CD8-positive, alpha-beta T cell (primary cell): ENCODE measurements at places on chromosomes 7 and 10.

- DNase-seq, result no peak
Measured at GRCh38 chr7:70188901-70189650, 590.8 kb downstream of the AUTS2 start.

DNA sequence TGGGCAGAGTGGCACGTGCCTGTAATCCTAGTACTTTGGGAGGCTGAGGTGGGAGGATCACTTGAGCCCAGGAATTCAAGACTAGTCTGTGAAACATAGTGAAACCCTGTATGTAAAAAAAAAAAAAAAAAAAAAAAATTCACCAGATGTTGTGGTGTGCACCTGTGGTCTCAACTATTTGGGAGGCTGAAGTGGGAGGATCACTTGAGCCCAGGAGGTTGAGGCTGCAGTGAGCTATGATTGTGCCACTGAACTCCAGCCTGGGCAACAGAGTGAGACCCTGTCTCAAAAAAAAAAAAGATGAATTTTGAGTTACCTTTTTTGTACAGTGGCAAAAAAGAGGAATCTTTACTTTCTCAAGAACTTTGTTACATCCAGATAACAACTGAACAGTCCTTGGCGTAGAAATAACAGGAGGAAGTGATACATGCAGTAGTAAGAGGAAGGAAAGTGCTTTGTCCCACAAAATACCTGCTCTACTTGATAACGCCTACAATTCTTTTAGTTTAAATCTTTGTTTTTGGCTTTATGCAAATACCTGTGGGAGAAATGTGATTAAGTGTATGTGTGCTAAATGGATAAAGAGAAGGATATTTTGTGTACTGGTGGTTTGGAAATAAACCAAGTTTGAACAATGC, 29.3 kb downstream of the SPAG6 start:
- DNase-seq, result no peak

GRCh38 chr10:95440756-95441546, 120.2 kb downstream of the SORBS1 start:
- DNase-seq, result no peak

DNA sequence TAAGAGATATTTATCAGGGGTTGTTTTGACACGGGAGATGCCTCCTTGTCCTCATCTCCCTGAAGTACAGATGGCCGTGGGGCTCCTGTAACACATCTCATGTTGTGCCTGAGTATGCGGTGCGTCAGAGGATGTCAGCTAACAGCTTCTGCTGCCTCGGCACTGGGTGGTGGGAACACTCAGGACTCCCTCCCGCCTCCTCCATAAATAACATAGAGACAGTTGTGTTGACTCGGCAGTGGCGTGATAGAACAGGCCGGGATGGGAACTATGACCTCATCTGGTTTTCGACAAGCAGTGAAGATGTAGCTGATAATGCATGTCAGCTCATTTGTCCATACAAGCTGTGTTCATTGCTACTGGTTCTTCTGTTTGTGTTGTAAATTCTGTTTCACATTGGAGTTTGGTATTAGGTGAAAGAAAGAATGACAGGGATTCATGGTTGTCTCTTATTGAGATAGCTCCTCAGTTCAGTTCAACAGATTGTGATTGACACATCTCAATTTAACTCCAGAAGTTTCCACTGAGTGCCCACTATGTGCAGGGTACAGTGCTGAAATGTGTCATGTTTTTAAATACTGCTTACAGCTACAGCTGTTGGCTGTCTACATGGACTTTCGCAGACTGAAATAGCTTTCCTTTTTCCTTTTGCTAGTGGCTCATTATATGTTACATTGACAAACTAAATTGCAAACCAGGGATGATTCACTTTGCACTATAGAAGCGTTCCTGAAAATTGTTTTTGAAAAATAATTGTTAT, 87.4 kb downstream of the CHN2 start:
- no peak for DNase-seq

GRCh38 chr7:74356589-74357315, 67.5 kb downstream of the CLIP2 start:
- no peak for DNase-seq

DNA sequence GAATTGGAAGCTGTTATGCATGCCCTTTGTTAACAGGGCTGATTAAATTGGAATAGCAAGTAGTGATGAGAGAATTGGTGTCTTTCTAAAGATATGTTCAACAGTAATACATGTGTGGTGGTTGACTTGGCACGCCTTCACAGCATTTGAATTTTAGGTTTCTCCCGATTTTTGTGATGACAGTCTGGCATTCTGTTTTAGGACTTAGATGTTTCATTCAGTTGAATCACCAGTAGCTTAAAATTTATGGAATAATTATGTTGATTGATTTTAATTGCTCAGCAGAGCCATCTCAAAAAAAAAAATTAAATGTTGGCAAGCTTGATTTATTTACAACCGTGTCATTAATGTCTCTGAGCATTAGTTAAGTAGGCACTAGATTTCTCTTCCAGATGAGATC, 219.7 kb downstream of the CSTF2T start:
- DNase-seq, result no peak

DNA sequence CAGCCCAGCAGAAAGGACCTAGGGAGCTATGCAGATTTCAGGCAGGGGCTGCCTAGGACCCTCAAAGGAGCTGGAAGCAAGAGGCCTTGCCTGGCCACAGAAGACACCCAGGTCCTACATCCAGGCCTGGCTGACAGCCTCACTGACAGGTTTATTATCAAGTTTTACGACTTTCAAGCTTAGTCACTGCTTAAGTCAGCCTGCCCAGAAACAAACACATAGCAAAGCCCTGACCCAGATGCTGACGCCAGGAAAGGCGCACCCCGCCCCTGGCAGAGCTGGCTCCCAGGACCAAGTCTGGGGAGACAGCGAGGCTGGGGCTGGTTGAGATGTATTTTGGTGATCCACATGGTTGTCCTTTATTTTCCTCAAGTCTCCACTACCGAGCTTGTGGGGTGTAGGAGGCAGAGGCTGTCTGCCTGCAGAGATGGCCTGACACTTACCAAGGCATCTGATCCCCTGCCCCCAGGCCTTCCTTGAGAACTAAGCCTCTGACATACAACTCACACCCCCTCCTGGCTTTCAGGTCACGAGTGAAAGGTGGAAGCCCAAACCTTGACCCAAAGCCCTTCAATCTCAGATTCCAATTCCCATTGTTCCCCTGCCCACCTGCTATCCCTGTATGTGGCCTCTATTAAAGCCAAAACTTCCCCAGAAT, 80.7 kb upstream of the EMX2 start:
- DNase-seq, result no peak

DNA sequence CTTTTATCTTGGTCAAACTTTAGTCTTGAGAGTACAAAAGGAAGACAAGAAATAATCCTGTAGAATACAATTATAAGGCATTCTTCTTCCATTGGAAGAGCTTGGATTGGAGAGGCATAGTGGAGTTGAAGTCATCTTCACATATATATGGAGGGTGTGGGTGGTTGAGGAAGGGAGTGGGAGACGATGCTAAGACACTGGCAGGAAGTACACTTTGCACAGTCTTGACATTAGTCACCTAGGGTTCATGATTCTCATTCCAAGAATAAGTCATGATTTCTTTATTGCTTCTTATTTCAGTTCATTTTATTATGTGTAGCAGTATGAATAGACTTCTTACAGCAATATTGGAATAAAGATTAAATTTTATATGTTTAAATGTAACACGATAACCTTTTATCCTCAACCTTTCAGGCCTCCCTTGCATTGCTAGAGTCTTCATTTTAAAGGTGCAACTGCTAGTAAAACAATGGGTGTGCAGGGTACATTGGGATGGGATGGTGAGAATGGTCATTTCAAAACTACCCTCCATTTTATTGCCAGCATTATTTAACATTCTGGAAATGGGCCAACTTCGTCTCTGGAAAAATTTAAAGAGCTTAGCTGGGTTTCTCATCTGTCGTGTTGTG, 12.3 kb upstream of the SLC26A3 start:
- DNase-seq, result no peak

DNA sequence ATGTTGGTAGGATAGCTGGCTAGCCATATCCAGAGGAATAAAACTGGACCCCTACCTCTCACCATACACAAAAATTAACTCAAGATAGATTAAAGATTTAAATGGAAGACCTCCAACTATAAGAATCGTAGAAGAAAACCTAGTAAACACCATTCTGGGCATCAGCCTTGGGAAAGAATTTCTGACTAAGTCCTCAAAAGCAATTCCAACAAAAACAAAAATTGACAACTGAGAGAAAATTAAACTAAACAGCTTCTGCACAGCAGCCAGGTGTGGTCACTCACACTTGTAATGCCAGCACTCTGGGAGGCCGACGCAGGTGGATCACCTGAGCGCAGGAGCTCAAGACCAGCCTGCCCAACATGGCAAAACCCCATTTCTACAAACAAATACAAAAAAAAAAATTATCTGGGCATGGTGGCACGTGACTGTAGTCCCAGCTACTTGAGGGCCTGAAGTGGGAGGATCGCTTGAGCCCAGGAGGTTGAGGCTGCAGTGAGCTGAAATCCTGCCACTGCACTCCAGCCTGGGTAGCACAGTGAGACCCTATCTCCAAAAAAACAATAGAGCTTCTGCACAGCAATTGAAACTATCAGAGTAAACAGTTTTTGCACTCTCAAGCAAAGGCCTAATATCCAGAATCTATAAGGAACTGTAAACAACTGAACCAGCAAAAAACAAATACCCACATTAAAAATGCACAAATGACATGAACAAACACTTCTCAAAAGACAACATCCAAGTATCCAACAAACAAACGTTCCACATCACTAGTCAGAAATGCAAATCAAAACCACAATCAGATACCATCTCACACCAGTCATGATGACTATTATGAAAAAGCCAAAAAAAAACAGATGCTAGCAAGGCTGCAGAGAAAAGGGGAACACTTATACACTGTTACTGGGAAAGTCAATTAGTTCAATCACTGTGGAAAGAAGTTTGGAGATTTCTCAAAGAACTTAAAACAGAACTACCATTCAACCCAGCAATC, 4.8 kb downstream of the CRPPA start:
- DNase-seq, result no peak

- DNase-seq, result no peak
Measured at GRCh38 chr10:124703778-124704427, 40.3 kb downstream of the FAM53B start.
